ENCODE measurements at places on chromosomes 11 and 22.

DNA sequence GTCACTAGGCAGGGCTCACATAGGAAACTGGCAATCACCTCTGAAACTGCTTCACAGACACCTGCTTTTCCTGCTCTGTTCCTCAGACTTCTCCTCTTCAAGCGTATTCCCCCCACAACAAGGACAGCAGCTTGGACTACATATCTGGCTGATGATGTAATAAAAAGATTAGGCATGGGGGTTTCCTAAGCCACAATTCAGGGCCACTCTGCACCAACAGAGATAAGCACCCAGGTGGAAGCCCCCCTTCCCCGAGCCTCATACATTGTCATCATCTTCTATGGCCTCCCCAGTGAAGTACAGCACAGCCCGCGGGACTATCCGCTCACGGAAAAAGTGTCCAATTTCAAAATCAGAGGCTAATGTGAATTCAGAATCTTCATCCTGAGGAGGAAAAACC lies 25.0 kb upstream of the PHLDA2 start:
- DNase-seq, result no peak

DNA sequence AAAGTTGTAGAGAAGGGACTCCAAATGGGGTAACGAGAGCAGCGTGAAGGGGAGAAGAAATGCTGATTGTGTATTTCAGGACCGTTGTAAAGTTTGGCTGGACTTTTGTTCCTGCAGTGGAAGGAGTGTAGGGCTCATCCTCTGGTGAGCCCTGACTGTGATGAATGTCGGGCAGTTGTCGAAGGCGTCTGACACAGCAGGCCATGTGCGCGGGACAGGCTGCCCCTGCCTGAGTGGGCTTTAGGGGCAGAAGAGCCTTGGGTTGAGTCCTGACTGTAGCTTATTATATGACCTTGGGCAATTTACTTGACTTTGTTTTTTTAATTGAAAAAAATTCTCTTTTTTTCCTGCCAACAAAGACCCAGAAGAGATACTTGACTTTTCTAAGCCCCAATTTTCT lies 3.1 kb downstream of the TRMU start:
- no peak for DNase-seq

GRCh38 chr11:77698896-77699295 lies 61.3 kb upstream of the CLNS1A start:
- DNase-seq, result no peak

DNA sequence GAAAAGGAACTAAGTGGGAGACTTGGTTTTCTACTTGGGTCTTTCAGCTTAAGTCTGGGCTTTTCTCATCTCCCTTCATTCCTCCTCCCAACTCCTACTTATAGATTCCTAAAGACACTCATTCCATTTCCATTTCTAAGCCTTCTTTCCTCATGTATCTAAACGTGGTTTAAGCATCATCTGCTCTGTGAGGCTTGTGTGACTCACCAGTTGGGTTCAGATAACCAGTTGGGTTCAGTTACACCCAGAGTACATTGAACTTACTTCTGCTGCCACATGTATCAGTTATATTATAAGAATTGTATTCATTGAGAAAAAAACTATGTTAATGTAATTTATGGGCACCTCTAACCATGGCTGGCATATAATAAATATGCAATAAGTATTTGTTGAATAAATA lies 831.2 kb upstream of the CCDC90B start:
- DNase-seq, result no peak

DNA sequence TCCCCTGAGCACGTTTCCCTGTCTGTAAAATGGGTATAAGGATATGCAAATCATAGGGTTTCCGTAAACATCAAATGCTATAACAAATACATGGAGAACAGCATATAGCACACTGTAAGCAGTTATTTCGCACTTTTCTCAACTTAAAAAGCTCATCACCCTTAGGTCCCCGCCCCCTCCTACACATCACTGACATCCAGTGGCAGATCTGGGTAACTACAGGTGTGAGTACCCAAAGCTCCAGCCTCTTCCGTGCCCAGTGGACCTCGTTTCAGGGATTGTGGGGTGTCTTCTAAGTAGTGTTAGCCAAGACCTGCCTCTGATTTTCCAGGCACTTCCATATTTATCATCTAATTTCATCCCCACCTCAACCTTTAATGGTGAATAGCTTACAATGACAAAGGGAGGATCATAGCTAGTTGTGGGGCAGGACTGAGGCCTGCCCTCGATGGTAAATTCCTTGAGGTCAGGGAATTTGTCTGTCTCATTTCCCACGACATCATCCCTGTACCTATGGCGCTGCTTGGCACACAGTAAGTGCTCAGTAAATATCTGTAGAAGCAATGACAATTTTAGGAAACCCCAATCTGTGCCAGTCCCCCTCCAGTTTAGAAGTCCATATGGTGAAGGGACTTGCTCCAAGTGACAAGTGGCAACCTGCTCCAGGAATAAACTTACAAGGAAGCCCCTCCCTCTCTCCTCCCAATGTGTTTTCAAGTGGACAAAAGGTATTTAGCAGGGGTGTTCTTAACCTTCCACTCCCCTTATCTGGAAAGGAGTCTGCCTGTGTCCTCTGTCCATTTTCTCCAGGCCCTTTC lies 340.5 kb downstream of the TENM4 start:
- DNase-seq, result no peak

DNA sequence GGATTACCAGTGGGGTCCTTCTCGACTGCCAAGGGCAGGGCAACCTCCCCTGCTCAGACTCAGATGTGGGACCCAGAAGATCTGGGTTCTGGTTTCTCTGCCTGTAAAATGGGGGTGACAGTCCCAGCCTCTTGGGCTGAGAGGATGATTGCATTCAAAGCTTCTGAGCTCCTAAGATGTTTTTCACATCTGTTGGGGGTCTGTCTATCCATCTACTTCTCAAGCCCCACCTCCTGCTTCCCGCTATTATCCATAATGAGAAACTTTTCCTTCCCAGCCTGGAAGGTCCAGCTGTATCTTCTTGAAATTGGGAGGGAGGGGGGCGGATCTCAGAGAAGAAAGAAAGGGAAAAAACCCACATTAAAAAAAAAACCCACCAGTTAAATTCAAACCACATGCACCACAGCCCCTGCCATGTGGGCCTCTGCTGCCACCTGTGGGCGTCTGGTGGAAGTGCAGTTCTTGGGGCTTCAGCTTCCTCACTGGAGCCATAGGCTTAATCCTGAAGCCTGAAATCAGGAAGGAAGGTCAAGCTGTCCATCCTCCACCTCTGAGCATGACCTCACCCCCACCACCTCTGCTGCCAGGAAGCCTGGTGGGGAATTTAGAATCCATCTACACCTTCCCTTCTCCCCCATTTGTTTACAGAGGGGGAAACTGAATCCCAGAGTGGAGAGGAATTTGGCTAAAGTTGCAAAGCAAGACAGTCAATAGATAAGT lies 27.3 kb downstream of the ARHGEF17 start:
- peak; percentile 64 for DNase-seq

- no peak for DNase-seq
These were observed 13.5 kb downstream of the DCPS start for GRCh38 chr11:126317432-126317755.

DNA sequence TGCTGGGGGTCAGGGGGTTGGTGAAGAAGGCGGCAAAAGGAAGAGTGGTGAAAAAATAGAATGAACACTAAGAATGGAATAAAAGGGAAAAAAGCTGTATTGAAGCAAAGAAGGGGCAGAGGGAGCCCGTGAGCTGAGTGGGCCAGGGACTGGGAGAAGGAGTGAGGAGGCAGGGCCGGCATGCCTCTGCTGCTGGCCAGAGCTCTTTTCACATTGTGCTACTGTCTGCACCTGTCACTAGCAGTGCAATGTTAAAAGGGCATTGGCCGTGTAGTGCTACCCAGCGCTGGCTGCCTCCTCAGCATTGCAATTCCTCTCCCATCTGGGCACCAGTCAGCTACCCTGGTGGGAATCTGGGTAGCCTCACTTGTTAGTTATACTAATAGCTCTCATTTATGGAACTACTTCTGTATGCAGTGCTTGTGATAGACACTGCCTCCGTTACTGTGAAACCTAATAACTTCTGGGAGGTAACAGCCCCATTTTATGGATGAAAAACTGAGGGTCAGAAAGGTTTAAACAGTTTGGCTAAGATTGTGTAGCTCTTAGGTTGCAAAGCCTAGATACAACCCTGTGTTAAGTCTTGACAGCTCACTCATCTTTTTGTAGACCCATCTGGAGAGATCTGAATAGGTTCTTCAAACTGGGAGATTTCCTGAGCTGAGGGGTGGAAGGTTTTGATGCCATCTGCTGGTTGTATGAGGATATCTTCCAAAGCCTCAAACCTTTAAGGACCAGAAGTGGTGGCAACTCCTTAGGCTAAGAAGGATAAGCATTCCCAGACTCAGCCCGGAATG lies 8.5 kb downstream of the YPEL4 start:
- DNase-seq, result no peak
